CD4-positive, alpha-beta T cell treated with Interferon alpha-2 for 1 hour (primary cell): ENCODE measurements at places on chromosomes 12 and 14.

GRCh38 chr12:64998371-64999147, 122.5 kb downstream of the WIF1 start:
- no peak for DNase-seq

- no peak for DNase-seq
Observed at GRCh38 chr14:101022121-101022520, 118.6 kb upstream of the RTL1 start.

- no peak for DNase-seq
Observed at GRCh38 chr12:128938886-128939285, 85.6 kb downstream of the GLT1D1 start.

- DNase-seq = no peak
Observed at GRCh38 chr14:73599499-73599898, 7.8 kb downstream of the ACOT4 start.

GRCh38 chr12:108965886-108966285, 55.0 kb downstream of the SVOP start:
- DNase-seq = no peak

- DNase-seq = peak; percentile 69
Observed at GRCh38 chr12:12503384-12504078, 59.1 kb downstream of the DUSP16 start.

DNA sequence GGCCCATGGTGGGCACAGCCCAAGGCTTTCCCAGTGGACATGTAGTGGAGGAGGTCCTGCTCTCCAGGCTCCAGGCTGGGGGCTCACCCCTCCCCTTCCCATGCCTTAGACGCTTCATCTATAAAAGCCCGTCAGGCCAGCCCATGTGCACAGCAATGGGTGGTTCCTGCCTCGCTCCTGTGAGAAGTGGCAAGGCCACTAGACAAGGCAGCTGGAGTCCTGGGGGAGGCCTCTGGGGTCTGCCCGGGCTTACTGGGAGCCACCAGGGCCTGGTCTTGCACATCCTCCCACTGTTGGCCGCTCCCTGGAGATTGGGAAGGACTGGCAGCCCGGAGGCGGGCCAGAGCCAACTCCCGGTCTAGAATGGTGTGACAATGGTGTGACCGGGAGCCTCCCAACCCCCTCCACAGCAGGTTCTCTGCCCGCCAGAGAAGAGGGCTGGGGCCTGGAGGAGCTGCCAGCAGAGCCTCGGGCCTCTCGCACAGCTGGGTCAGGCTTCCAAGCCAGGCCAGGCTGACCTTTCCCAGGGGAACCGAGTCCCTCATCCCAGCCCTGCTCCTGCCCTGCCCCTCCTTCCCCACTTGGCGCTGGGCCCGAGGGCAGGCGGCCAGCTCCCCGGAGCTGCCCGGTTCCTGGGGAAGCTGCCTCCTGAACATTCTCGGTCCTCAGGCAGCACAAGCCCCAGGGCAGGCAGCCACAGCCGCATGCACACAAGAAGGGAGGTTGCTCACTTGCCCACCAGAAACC, 97.9 kb downstream of the RFLNA start:
- DNase-seq = no peak

DNA sequence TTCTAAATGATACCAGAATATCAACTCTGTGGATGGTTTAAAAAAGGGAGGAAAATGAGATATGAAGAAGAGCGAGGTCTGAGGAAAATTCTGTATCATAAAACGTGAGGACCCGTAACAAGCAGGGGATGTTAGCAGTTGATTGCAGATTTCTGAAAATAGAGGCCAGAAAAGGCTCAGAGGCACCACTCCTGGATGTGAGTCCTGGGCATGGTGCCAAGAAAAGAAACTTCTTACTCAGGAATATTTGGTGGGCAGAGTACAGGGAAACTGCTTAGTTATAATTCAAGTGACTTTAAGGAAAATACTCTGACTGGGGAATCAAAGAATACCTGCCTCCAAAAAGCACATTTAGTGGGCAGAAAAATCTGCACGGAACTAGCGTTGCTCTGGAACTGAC, 85.5 kb downstream of the PRICKLE1 start:
- DNase-seq = no peak

DNA sequence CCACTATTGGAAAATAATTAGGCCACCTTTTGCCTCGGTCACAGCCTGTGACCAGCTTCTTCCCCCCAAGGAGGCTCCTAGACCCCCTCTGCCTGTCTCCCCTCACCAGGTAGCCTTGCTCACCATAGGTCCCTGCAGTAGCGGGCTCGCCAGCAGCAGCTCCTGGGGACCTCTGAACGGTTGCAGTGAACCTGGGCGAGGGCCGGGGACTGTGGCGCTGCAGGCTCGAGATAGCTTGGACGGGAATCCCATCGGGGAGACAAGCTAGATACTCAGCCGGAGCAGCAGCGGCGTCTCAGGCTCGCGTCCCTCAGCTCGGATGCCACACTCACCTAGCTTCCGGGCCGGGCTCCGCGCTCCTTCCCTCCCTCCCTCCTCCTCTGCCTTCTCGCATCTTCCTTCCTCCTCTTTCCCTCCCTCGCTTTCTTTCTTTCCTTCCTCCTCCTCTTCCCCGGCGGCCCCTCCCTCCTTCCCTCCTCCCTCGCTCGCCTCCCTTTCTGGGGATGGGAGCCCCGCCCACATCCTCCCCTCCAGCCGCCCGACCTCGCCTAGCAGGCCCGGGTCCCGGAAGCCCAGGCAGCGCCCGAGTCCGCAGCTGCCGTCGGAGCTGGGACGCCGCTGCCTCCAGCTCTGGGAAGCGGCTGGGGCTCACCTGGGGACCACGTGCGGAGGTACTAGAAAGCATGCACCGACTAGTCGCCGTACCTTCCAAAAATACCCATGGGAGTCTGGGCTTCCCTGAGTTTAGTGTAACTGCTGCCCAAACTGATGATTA, at the start of gene BMP4:
BMP4 (minus strand) TSS at position 399 of the 775 bp plus-strand sequence. CDS start 4,603 bp downstream, outside the sequence.
- peak; percentile 7 for DNase-seq

DNA sequence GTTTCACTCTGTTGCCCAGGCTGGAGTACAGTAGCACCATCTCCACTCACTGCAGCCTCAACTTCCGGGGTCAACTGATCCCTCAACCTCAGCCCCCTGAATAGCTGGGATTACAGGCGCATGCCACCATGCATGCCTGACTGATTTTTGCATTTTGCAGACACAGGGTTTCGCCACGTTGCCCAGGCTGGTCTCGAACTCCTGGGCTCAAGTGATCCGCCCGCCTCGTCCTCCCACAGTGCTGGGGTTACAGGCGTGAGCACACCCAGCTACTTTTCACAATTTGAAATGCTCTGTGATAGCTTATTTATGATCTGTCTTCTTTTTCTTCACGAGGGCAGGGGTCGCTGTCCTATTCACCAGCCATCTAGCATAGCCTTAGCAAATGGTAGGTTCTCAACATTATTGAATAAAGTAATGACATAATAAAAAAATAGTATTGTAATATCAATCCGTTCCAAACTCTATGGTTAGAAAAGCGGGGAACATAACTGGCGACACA, 477 bp upstream of the DDX47 start:
- no peak for DNase-seq

GRCh38 chr12:114038962-114039361, 72.8 kb upstream of the RBM19 start:
- DNase-seq = no peak

GRCh38 chr14:67607646-67608045, 7.6 kb upstream of the PIGH start:
- no peak for DNase-seq

- DNase-seq = no peak
Observed at GRCh38 chr12:103799504-103799856, 41.6 kb downstream of the NT5DC3 start.

DNA sequence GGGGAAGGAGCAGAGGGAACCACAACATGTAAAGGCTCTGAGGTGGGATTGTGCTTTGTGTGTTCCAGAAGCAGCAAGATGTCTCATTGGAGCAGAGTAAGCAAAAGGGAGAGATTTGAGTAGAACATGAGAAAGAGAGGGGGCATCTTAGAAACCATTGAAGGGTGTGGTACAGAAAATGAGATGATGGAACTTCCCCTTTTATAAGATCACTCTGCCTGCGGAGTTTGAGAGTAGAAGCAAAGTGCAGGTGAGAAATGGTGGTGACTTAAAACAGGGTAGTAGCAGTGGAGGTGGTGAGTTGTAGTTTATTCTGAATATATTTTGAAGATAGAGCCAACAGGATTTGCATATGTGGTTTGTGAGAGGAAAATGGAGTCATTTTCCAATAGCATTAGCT, 56.0 kb downstream of the FBXO34 start:
- no peak for DNase-seq

DNA sequence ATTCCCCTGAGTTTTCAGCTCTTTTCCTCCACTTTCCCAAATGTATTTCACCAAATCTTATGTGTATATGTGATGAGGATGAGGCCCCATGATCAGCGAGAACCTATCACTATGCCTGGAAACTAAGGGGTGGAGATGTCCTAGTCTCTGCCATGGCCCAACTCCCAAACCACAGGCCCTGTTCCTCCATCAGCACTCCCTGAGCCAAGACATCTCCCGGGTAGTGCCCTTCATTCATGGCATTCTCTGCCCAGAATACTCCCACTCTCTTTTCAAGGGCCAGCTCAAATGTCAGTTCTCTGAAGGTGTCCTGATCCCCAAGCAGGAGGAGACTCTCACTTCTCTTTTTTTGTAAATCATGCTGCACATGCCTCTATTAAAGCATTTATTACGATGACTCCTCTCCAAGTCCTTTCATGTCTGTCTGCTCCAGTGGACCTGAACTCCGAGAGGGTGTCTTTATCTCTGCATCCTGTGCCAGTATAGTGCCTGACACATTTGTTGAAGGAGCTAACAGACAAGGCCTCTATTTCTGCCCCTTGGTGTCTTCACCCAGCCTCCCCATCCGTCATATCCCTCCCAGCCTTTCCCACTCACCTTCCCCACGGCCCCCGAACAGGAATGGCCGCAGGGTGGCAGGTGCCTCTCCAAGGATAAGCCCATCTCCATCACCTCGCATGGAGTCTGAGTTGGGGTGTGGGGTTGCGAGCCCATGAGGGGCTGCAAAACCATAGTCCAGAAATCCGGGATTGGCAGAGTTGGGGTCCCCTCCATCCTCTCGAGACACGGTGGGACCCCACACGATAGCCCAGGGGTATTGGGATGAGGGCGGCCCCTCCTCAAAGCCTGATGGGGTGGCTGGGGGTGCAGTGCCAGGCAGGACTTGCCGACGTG, 3.7 kb downstream of the PIANP start:
- DNase-seq = peak; percentile 26

- peak; percentile 80 for DNase-seq
Observed at GRCh38 chr14:50045039-50045711, 71.2 kb downstream of the VCPKMT start.

GRCh38 chr14:59566296-59566695, 10.3 kb downstream of the CCDC175 start:
- DNase-seq = no peak

GRCh38 chr14:51283402-51284085, 43.5 kb downstream of the TMX1 start:
- DNase-seq = no peak

GRCh38 chr14:63523735-63524426, 19.3 kb downstream of the PPP2R5E start:
- no peak for DNase-seq

DNA sequence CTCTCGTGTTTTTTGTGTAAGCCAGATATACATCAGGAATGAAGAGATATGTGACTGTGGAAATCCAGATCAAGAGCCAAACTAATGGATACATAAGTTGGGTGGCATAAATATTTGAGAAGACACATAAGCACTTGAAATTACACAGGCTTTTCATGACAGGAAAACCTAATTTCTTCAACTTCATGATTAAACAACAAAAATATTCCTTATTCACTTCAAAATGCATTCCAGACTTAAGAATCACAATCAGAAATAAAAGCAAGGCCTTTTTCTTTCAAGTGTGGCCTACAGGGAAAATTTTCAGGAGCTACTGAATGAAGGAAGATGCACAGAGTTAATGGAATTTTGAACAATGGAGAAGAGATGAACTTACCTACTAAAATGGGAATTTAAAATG, 515.6 kb downstream of the FOXG1 start:
- DNase-seq = no peak

DNA sequence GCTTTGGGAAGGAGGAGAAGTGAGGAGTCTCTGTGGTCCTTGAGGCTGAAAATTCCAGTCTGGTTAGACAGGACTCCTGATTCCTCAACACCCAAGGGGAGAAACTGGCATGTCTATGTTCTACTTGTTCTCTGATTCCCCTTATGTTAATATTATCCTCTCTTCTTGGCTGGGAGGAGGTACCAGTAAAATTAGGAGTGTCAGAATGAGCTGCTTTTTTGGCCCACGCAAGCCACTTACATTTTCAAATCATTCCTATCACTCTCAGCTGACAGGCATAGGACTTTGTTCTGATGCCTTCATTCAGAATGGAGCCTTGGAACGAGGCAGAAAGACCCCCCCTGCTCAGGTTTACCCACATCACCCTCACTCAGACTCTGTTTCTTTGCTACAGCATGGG, 1077.2 kb downstream of the BCL11B start:
- DNase-seq = no peak

DNA sequence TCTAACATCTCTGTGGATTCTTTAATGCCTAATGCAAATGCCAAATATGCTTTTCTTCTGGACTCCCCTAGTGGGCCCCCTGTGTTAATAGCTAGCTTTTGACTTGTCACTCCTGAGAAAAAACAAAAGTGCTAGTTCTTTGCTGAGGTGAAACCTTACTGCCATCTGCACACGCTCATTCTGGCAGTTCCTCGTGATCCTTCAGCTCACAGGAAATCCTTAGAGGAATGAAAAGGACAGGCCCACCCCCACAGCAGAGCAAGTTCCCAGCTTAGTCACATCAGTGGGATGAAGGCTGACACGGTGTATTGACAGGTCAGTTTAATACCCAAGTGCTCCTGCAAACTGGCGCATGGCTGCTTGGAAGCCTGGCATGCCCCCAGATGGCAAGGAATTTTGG, 165.1 kb upstream of the ATP2B1 start:
- DNase-seq = no peak

GRCh38 chr14:68843471-68844209, 50.8 kb upstream of the ZFP36L1 start:
- DNase-seq = peak; percentile 78

DNA sequence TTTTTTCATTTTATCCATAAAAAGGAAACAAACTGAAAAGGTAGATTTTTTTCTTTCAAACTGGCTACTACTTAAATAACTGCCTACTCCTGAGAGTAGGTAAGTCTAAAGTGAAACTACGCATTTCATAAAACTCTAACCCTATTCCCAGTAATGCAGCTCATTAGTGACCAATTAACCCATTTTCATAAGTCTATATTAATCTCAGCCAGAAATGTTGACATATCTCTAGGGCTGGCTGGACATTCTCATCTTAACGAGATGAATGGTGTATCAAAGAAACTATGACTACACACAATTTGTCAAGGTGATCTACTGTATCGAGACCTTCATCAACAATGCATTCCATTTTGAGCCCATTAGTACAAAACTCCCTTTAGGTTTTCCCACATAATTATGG, 57.2 kb downstream of the EPS8 start:
- no peak for DNase-seq
